ENCODE measurements at places on chromosomes 16 and 17. TPM values are rescaled to one million over a fixed set of nuclear protein-coding genes. Genes with fewer than 3 reads are reported as not detected.

- DNase-seq = no peak
These were observed 223.1 kb downstream of the RBFOX3 start for GRCh38 chr17:79387783-79388182.

DNA sequence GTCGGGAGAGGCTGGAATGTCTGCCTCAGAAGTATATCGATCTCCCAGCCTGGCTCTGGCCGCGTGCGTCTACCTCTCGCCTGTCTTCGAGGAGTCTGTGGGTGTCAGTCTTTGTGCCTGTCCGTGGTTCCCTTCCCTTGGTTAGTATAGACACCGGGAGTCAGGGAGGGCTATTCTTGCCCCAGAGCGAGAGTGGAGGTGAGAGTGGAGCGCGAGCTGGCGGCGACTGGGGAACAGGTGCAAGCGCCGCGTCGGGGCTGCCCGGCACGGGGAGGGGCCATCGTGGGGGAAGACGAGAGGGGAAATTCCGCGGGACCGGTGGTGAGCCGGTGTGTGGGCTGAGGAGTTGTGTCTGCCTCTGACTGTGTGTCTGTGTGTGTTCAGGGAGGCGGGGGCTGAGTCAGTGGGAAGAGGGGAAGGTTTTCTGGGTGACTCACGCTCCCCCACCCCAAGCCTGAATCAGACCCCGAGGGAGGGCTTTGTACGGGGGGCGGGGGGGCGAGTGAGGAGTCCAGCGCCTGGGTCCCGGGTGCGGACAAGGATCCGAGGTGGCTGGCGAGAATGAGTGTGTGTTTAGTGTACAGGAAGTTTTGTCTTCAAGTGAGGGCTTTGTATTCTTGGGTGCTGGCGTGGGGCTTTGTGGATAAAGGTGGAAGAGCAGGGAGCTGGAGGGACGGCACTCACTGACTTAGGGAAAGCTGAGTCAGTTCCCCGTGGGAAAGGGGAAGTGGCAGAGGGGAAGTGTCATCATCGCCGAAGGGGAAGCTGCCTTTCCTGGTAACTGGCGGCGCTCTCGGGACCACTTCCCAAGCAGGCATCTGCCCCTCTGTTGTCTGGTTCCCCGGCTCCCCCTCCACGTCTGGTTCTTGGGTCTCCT lies 8.6 kb downstream of the KDM6B start:
- peak; percentile 97 for DNase-seq

- DNase-seq = no peak
These were observed 50.2 kb downstream of the ZCCHC14 start for GRCh38 chr16:87442581-87442966.

DNA sequence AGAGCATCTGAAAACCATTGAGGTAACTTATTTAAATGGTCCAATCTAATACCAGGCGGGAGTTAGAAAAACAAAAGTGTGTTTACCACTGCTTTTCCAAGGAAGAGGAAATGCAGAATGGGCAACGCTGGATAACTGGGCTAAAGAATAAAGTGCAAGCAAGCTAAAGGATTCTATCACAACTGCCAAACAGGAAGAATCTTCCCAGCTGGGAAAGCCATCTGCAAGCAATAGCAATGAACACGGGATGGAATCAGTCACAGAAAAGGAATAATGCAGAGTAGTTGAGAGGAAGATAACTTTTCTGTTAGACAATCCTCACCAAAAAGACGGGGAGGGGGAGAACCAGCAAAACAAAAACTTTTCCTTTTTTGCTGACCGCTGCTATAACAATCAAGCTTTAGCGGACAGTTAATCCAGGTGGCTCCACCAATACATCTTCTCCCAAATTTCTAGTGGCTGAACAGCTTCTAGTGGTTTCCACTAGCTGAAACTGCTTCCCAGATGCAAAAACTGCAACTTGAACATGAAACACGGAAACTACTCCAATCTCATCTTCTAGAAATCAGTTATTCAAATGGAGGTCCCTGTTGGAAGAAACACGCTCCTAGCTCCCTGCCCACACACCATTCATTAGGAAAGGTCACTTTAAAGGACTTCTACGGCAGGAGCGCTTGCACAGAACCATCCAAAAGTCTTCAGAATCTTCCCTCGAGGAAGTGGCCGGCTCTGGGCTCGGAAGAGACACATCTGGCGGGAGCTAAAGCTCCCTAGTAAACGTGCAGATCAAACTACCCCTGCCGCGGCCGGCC lies 929 bp downstream of the TMEM11 start:
- peak; percentile 27 for DNase-seq

- DNase-seq = peak; percentile 38
These were observed at the start of gene NOD2 for GRCh38 chr16:50692999-50693781. Gene NOD2, plus strand, starts transcription at chr16:50693606. Its CDS starts 5,890 bp downstream, at chr16:50699496.

DNA sequence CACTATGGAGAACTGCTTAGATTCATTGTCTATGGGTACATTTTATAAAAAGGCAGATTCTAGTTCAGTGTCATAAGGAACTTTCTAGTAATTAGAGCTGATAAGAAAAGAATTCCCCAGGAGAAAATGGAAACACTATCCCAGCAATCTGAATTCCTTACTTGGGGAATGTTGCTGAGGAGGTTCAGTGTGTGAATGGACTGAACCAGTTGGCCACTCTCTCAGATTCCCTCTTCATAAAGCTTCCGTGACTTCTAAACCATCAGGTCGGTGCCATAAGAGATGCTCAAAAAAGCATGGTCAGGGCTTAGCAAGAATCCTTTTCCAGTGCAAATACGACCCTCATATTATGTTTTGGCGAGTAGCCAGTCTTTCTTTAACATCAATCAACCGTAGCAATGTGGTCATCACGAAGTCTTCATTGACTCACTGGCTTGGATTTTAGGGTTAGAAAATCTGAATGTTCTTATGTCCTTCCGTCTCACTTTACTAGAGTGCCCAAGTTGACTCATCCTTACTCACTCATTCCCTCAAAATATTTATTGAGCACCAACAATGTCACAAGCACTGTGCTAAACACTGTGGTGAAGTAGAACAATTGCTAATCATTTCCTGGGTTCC lies 102.7 kb upstream of the HLF start:
- peak; percentile 89 for DNase-seq

- peak; percentile 25 for DNase-seq
These were observed 227.6 kb upstream of the ASIC2 start for GRCh38 chr17:33520426-33521330.

DNA sequence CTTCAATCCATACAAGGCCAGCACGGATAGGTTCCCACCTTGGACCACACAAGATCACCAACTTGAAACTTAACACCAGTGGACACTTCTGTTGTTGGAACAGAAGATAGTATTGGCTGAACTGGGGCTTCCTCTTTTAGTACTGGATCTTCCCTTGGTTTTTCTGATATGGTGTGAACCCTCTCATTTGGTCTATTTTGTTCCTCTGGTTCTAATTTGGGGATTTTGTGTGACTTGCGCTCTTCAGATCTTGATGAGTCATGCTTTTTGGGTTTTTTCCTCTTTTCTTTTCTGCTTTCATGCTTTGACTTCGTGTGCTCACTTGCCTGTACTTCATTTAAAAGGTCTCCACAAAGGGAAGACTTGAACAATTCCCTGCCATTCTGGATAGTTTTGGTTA lies 39.0 kb downstream of the SOST start:
- no peak for DNase-seq

DNA sequence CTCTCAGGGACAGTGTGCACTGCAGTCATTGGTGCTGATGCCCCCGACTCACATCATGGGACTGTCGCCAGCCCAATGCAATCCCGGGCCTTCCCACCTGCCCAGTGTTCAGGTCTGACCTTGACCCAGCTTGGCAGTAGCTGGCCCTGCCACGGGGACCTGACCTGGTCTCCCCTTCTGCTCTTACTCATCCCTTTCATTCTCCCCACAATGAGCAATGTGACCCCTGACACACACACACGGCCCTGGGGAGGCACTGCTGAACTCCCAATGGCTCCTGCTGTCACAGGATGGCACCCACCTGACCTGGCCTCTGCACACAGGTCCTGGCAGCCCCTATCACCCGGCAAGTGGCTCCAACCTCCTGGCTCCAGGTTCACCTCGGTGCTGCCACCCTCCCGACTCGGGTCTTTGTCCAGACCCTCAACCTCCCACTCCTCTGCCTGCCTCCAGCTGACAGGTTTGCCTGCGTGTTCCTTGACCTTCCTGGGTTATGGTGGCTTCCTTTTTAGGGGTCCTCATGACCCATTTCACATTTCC lies 6.6 kb downstream of the CD300C start:
- no peak for DNase-seq

The SLC35G6 gene
- not detected for polyA plus RNA-seq

The ACSM2A gene
- polyA plus RNA-seq = not detected

The PDIA2 gene
- not detected for polyA plus RNA-seq

The SALL1 gene
- 1.8 TPM for polyA plus RNA-seq

The ZNRF1 gene
- polyA plus RNA-seq = 7.1 TPM

The MT1E gene
- polyA plus RNA-seq = 352 TPM

The TEX19 gene
- polyA plus RNA-seq = not detected

The SLC5A2 gene
- polyA plus RNA-seq = 4.8 TPM

The SLC47A2 gene
- not detected for polyA plus RNA-seq
